ENCODE measurements at places on chromosomes 16 and 17.

DNA sequence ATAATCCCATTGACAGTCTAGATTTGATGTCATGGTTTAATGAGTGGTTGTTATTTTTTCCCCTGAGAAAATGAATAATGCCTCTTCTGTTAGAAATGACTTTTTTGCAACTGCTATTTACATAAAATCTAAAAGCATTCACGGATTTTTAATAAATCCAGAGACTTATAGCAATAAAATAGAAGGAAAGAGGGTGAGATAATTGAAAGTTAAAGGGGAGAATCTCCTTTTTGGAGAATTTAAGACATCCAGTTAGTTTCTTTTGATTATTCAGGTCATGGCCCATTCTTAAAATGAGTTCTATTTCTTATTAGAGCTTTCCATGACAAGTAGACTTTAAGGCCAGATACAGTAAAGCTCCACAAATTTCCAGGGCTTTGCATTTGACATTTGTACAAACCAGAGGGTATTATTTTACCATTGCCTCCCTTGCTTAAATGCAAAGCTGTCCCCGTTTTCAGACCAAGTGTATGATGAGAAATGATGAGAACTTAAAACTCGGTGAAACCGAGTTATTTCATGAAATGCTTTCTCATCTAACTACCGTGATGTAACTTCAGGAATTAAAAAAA is 789.0 kb upstream of the SOX9 start:
- H3K4me3 ChIP-seq: no peak overlapping the region
- no peaks in the 10 kb centered on the region for H3K27me3 ChIP-seq
- H3K27ac ChIP-seq: no peak overlapping the region
- no peak for DNase-seq
- no peaks in the 10 kb centered on the region for H3K4me1 ChIP-seq

- H3K4me1 ChIP-seq: no peaks in the 10 kb centered on the region
- no peaks in the 10 kb centered on the region for H3K27me3 ChIP-seq
- DNase-seq: no peak
- H3K27ac ChIP-seq: no peak overlapping the region
- no peak overlapping the region for H3K4me3 ChIP-seq
- no peaks in the 10 kb centered on the region for H3K36me3 ChIP-seq
Observed at GRCh38 chr17:40936437-40936971, 942 bp downstream of the KRT23 start.

GRCh38 chr17:9971991-9972390 is 66.9 kb upstream of the RCVRN start:
- H3K27ac ChIP-seq: no peak overlapping the region
- no peak overlapping the region for H3K4me3 ChIP-seq
- H3K27me3 ChIP-seq: no peaks in the 10 kb centered on the region
- no peaks in the 10 kb centered on the region for H3K4me1 ChIP-seq

GRCh38 chr17:62739645-62740388 is 68.3 kb downstream of the MARCHF10 start:
- no peaks in the 10 kb centered on the region for H3K4me1 ChIP-seq
- no peak overlapping the region for H3K27ac ChIP-seq
- H3K27me3 ChIP-seq: no peaks in the 10 kb centered on the region
- no peaks in the 10 kb centered on the region for H3K36me3 ChIP-seq
- H3K4me3 ChIP-seq: no peak overlapping the region

- no peak overlapping the region for H3K27ac ChIP-seq
- no peak for DNase-seq
Observed at GRCh38 chr16:70774261-70774660, 26.7 kb downstream of the VAC14 start.

GRCh38 chr16:86789621-86790051 is 211.3 kb downstream of the FOXL1 start:
- no peaks in the 10 kb centered on the region for H3K27me3 ChIP-seq
- no peak overlapping the region for H3K27ac ChIP-seq
- H3K4me1 ChIP-seq: no peaks in the 10 kb centered on the region
- DNase-seq: no peak
- no peak overlapping the region for H3K4me3 ChIP-seq

DNA sequence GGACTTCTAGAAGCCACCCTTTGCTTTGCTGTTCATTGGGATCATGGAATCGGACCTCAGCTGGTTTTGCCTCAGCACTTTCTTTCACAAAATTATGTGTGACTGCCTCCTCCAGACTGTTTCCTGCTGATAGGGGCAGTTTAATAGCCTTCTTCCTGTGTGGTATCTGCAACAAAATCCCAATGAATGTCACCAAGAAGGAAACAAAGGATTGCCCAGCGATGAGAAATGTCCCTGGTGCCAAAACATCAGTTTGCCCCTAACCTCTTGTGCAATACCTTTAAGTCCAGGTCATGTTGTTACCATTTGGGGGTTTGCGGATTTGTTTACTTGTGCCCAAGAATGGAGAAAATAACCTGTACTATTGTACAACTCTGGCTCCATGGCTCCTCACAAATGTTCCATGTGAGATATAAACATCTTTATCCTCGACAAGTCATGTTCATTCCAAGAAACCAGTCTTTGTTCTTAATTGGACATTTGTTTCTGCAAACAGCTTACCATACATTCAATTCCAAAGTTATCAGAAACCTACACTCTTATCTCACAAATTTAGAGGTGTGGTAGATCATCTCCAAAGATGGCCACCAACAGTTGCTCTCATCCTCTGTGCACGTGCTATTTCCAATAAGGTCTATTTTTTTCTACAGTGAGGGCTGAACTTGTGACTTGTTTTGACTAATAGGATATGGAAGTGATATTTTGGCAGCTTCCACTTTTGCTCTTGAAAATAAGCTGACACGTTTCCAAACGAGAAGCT is 14.8 kb downstream of the TAC4 start:
- peaks cover 11% of the 10 kb centered on the region for H3K36me3 ChIP-seq
- H3K4me3 ChIP-seq: no peak overlapping the region
- H3K27ac ChIP-seq: no peak overlapping the region
- peaks cover 55% of the 10 kb centered on the region for H3K4me1 ChIP-seq
- H3K27me3 ChIP-seq: no peaks in the 10 kb centered on the region
- no peak for DNase-seq

DNA sequence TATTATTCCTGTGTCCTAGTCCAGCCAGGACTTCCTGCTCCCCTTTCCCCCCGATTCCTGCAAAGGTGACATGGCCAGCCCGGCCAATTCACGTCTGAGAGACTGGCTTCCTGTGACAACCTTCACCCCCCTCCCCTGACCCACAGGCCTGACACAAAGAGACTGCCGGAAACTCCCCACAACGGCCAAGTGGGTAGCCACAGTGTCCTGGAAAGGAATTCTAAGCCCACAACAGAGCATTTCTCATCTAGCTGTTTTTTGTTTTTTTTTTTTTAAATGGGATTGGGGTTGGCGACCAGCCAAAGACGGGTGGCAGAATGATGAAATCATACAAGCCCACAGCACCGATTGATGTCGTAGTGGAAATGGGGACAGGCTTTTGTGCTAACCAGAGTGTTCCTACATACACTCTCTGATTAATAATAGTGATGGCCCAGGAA is 2.8 kb upstream of the XAF1 start:
- DNase-seq: no peak
- peak overlapping the region; percentile 29 for H3K4me3 ChIP-seq
- peak overlapping the region; percentile 75 for H3K27ac ChIP-seq
- H3K4me1 ChIP-seq: peaks cover 6% of the 10 kb centered on the region
- H3K27me3 ChIP-seq: no peaks in the 10 kb centered on the region
- H3K36me3 ChIP-seq: no peaks in the 10 kb centered on the region

DNA sequence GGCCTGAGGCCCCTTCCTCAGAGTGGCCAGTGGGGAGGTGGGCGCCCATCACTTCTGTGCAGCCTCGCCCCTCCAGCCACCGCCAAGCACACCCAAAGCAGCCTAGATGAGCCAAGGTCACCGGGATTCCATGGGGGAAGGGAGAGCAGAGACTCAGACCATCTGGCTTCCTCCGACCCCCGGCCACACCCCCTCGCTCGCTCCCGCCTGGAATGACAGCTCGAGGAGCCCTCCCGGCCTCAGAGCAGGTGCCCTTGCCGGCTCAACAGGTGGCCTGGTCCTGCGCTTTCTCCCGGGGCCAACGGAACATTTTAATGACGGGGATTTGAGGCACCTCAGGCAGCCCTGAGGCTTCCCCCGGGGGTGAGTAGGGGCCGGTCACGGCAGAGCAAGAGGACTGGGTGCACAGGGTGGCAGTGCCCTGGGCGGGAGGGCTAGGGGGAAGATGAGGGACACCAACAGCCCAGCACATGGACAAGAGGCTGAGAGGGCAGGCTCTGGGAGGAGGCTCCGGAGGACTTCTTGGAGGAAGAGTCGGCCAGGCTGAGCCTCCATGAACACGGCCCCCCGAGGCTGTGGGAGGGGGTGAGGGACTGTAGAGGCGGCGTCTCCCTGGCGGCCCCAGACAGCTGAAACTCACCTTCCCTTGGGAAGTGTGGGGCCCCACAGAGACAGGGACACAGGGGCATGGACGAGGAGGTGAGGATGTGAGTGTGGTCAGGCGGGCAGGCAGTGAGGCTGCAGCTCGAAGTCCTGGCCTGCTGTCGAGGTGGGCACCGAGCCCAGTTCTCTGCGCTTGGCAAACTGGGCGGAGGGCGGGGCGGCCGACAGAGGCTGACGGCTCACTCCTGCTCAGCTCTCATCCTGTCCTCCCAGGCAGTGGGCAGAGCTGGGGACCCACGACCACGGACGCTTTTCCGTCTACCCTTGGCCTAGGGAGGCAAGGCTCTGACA is 12.5 kb upstream of the C1QTNF8 start:
- no peak overlapping the region for H3K4me3 ChIP-seq
- H3K4me1 ChIP-seq: peaks cover 10% of the 10 kb centered on the region
- no peak overlapping the region for H3K27ac ChIP-seq
- no peaks in the 10 kb centered on the region for H3K36me3 ChIP-seq
- no peak for DNase-seq
- no peaks in the 10 kb centered on the region for H3K27me3 ChIP-seq

DNA sequence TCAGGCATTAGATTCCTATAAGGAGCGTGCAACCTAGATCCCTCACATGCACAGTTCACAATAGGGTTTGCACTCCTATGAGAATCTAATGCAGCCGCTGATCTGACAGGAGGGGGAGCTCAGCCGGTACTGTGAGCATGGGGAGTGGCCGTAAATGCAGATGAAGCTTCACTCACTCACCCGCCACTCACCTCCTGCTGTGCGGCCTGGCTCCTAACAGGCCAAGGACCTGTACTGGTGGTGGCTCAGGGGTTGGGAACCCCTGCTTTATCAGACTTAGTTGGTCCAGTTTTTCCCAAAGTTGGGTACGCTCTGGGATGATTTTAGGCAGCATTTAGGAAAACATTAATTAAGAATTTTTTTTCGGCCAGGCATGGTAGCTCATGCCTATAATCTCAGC is 103.8 kb downstream of the MARF1 start:
- no peaks in the 10 kb centered on the region for H3K36me3 ChIP-seq
- H3K27ac ChIP-seq: no peak overlapping the region
- H3K4me3 ChIP-seq: no peak overlapping the region
- peaks cover 11% of the 10 kb centered on the region for H3K4me1 ChIP-seq

- H3K4me3 ChIP-seq: no peak overlapping the region
- no peaks in the 10 kb centered on the region for H3K27me3 ChIP-seq
- no peaks in the 10 kb centered on the region for H3K4me1 ChIP-seq
- no peak for DNase-seq
- no peaks in the 10 kb centered on the region for H3K36me3 ChIP-seq
- H3K27ac ChIP-seq: no peak overlapping the region
Observed at GRCh38 chr16:86145669-86146068, 246.7 kb downstream of the IRF8 start.

DNA sequence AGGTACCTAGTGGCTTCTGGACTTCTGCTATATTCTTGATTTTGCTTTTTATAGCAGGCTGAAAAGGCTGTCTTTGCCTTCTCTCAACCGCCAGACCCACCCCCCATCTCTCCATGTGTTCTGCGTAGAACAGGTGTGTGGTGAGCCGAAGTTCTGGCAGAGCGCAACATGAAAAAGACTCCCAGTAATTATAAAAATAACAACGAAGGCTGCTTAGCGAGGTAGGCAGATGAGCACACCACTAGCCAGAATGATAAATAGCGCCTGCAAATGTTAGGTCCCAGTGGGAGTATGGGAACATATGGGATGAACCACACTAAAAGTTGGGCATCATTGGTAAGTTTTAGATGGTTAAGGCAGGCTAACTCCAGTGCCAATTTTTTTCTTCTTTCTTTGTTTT is 14.0 kb upstream of the RBFOX1 start:
- no peaks in the 10 kb centered on the region for H3K36me3 ChIP-seq
- H3K4me1 ChIP-seq: no peaks in the 10 kb centered on the region
- H3K4me3 ChIP-seq: no peak overlapping the region
- no peak for DNase-seq
- no peaks in the 10 kb centered on the region for H3K27me3 ChIP-seq
- H3K27ac ChIP-seq: no peak overlapping the region

GRCh38 chr16:23514381-23515152 is 4.3 kb upstream of the GGA2 start:
- no peaks in the 10 kb centered on the region for H3K36me3 ChIP-seq
- H3K4me1 ChIP-seq: no peaks in the 10 kb centered on the region
- no peak for DNase-seq

DNA sequence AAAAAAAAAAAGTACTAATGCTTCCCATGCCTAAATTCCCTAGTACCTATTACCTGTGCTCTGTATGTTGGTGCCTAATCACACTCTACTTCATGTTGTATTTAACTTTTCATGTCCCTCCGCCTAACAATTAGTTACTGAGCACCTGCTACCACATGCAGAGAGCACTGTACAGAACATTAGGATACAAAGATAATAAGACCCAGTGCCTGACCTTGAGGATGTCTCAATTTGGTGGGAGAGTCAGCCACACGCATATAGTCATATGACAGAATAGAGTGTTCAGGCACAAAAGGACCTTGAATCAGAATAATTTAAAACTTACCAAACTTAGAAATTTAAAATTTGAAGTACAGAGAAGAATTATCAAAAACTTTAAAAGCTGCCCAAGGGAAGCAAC is 42.1 kb downstream of the USP31 start:
- no peaks in the 10 kb centered on the region for H3K27me3 ChIP-seq
- peaks cover 26% of the 10 kb centered on the region for H3K4me1 ChIP-seq
- DNase-seq: no peak
- H3K4me3 ChIP-seq: no peak overlapping the region

GRCh38 chr17:79781736-79782575 is 4.0 kb downstream of the CBX2 start:
- H3K27me3 ChIP-seq: peaks cover 15% of the 10 kb centered on the region
- no peak for DNase-seq
- H3K27ac ChIP-seq: no peak overlapping the region
- H3K4me3 ChIP-seq: no peak overlapping the region

DNA sequence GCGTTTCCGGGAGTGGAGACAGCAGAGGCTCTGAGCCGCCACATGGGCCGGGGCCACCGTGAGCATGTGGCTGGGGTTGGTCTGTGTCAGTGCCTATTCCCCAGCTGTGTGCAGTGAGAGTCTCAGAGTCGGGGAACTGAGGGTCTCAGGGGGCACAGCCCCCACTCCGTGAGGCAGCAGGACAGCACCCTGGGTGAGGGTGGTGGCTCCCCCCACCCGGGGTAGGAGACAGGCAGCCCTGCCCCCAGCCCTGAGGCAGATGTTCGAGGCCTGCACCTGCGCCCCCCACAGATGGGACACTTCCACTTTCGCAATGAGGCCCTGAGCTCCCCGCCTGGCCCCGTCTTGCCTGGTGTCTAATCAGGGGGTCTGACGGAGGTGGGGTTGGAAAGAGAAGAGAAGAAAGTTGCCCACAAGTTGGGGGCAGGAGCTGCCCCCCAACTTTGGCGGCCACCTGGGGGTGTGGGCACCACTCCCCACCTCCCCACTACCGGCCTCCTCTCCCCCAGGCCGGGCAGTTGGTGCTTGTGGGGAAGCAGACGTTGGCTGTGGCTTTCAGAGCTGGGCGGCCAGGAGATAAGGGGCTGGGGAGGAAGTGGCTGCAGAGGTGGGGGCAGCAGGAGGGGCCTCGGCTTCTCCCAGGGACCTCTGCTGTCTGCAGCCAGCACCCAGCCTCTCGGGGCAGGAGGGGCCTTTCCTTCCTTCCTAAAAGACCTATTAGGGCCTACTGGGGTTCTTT is 1.8 kb upstream of the CBFA2T3 start:
- H3K36me3 ChIP-seq: no peaks in the 10 kb centered on the region
- no peak for DNase-seq
- H3K4me1 ChIP-seq: no peaks in the 10 kb centered on the region
- no peak overlapping the region for H3K27ac ChIP-seq
- H3K27me3 ChIP-seq: no peaks in the 10 kb centered on the region
